ENCODE measurements at places on chromosomes 5 and 9. TPM values are rescaled to one million over a fixed set of nuclear protein-coding genes. Genes with fewer than 3 reads are reported as not detected.

Gene SHB
- 1.8 TPM for total RNA-seq

Gene ZNF474
- not detected for total RNA-seq

Gene BHMT2
- total RNA-seq: not detected

Gene PCDHAC2
- not detected for total RNA-seq

Gene FBP2
- not detected for total RNA-seq

Gene IFNA21
- not detected for total RNA-seq

Gene MCIDAS
- total RNA-seq: not detected

Gene SAXO1
- not detected for total RNA-seq
